ENCODE measurements at places on chromosomes 6 and 20. TPM values are rescaled to one million over a fixed set of nuclear protein-coding genes. Genes with fewer than 3 reads are reported as not detected.

The GCNT2 gene
- 0.33 TPM for total RNA-seq

The IRAK1BP1 gene
- 8.0 TPM for total RNA-seq

The PAX1 gene
- not detected for total RNA-seq

The VGLL2 gene
- not detected for total RNA-seq

The DEFB124 gene
- not detected for total RNA-seq

The CRISP3 gene
- not detected for total RNA-seq

The SIRPD gene
- not detected for total RNA-seq

The B3GAT2 gene
- total RNA-seq = not detected

The MATN4 gene
- 0.24 TPM for total RNA-seq

The TP53TG5 gene
- not detected for total RNA-seq

The ROMO1 gene
- 113 TPM for total RNA-seq

The GABRR1 gene
- not detected for total RNA-seq

The CLPSL1 gene
- total RNA-seq = not detected

The CCR6 gene
- total RNA-seq = not detected

The ALDH5A1 gene
- total RNA-seq = 3.0 TPM

The EFCAB8 gene
- 0.47 TPM for total RNA-seq

The GSTA3 gene
- total RNA-seq = not detected

The PACSIN1 gene
- total RNA-seq = not detected

The BTNL2 gene
- not detected for total RNA-seq

The BPIFB1 gene
- not detected for total RNA-seq

The C20orf204 gene
- total RNA-seq = 0.67 TPM

The RNF182 gene
- 0.33 TPM for total RNA-seq

The PRR18 gene
- 0.50 TPM for total RNA-seq

The HEY2 gene
- 0.17 TPM for total RNA-seq
